ENCODE measurements at places on chromosomes 13 and 19.

DNA sequence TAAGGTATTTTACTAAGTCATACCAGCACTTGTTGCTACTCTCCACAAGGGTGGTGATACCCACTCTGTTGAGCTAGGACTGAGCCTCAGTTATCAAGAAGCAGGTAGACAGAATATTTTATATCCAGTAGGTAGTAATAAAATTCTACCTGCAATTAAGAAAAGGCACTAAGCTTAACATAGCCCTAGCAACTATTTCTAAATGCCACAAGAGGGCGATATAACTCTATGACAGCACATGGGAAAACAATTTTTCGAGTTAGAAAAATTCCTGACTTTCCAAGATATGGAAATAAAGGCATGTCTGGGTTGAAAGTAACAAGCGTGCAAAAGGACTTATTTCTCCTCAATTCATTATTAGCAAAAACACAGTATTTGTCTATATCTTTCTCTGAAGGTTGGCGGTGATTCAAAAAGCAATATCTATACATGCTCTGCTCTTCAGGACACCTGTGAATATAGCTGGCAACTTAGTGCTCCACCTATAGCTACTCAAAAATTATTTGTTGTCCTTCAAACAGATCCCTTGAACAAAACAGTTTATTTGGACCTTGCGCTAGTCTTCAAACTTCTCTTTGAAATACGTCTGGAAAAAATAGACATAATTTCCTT, 14.7 kb downstream of the CCDC169 start:
- DNase-seq, result no peak

DNA sequence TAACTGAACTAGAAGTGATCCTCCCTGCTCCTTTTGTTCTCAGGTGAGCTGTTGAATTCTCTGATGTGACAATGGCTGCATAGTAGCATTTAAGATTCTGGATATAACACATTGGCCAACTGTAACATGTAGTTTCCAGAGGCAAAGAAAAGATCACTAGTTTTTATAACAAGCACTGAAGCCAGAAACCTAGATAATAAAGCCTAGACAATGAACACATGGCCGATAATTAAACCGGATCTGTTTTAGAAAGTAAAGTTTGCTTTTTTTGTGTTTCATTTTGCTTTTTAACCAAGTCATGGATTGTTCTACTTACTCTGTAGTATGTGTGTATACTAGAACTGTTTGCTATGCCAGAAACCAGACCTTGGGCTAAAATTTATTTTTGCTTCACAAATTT, 225.5 kb upstream of the KLHL1 start:
- DNase-seq, result no peak

DNA sequence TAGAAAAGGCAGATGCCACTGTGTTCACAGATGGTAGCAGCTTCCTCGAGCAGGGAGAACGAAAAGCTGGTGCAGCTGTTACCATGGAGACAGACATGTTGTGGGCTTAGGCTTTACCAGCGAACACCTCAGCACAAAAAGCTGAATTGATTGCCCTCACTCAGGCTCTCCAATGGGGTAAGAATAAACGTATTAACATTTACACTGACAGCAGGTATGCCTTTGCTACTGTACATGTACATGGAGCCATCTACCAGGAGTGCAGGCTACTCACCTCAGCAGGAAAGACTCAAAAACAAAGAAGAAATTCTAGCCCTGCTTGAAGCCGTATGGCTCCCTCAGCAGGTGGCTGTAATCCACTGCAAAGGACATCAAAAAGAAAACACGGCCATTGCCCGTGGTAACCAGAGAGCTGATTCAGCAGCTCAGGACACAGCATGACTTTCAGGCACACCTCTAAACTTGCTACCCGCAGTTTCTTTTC, 197.7 kb downstream of the ZNF737 start:
- DNase-seq, result no peak

GRCh38 chr13:21745307-21745706, 74.4 kb downstream of the FGF9 start:
- DNase-seq, result no peak

DNA sequence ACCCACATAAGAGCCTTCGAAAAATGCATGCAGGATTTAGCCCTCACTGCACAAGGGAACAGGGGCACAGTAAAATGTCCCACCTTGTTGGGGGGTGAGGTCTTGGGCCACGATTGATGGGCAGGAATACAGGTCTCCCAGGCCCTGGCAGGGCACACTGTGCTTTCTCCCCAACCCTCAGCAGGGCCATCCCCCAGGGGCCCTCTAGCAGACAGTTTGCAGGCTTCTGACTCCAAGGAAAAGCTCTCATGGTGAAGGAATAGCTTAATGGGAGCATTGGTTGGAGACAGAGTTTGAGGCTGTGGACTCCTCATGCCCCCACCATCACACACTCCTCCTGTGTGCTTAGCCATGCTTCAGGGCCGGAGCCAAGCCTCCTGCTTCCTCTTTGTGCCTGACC, 484.6 kb downstream of the ZNF536 start:
- no peak for DNase-seq

DNA sequence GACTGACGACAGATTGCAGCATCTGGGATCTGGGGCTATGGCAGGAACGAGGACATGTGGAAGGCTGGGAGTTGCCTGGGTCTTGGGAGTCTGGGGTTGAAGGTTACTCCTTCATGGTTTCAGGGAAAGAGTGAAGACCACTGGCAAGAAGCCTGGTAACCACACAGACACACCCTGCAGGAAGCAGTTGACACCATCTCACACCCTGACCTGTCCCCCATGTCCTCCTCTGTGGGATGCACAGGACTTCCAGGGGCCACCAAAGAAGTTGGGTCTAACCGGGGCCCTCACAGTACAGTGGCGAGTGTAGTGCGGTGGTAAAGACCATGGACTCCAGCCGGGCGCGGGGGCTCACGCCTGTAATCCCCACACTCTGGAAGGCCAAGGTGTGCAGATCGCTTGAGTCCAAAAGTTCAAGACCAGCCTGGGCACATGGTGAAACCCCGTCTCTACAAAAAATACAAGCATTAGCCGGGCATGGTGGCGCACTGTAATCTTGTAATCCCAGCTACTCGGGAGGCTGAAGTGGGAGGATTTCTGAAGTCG, 10.6 kb upstream of the FFAR2 start:
- DNase-seq, result no peak

- no peak for DNase-seq
Observed at GRCh38 chr13:107332188-107332587, 764.3 kb upstream of the ARGLU1 start.

GRCh38 chr13:41614671-41615527, 157.5 kb downstream of the RGCC start:
- no peak for DNase-seq

DNA sequence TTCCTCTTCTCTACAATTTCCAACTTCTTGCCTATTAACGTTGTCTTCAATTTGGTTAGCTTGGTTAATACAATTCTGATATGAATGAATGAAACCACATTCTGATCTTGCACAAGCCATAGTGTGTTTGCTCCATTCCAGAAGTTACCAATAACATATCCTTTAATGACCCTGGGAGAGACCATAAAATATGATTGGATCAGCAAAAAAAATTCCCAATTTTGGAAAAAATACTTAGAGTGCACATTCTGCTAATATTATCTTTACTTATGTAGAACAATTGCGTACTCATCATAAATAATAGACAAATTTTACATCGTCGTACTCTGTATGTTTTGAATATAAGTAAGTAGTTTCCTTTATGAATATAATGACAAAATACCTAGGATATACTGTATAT, 117.2 kb downstream of the SLITRK5 start:
- DNase-seq, result no peak

- no peak for DNase-seq
Observed at GRCh38 chr19:21856773-21857514, 21.0 kb upstream of the ZNF43 start.

DNA sequence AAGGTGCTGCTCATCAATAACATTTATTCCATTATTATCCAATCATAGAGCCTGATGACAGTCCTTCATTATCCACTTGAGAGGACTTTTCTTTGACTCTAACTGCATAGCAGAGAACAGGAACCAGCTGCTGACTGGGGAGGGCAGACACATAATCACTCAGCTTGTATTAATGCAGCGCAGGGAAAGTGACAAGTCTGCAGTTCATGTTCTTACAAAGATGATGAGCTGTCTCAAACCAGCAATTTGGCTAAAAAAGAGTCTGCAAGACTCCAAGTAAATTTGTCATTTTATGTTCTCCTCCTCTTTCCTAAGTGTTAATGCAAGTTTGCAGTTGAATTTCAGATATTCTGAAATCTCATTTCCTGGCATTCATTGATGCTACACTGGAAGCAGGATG, 40.0 kb upstream of the CBY2 start:
- no peak for DNase-seq

GRCh38 chr19:35229601-35230000, 1.1 kb upstream of the FAM187B start:
- no peak for DNase-seq

DNA sequence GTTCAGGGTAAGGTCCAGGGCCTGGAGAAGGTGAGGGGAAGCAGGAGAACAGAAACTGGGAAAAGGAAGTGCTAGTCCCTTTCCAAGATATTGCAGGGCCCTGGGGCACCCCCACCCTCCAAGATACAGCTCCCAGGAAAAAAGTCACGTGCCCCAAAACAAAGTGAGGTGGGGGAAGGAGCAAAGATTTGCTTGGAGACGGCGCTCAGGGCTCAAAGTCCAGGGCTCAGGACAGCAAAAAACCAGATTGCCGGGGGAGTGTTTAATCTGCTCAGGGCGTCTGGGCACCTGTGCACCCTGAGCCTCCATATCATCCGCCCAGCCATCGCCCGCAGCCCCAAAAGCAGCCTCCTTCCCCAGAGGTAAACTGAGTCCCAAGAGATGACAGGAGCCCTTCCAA, 6.3 kb downstream of the SMIM24 start:
- DNase-seq, result no peak

DNA sequence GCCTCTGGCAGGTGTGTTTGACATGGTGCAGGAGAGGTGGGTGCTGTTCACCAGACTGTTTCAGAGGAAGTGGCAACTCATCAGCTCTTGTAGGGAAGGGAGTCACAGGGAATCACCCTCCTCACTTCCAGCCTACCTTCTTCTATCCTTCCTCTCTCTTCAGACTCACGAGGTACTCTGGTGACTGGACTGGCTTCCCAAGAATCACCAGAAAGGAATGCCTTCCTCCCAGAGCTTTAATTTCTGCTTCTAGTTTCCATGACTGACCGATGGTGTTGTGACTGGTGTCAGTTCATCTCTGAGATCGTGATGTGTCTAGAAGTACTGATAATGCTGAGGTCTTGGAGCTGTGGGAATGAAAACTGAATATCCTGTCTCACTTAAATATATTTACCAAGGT, 247.3 kb downstream of the KCTD12 start:
- DNase-seq, result no peak

DNA sequence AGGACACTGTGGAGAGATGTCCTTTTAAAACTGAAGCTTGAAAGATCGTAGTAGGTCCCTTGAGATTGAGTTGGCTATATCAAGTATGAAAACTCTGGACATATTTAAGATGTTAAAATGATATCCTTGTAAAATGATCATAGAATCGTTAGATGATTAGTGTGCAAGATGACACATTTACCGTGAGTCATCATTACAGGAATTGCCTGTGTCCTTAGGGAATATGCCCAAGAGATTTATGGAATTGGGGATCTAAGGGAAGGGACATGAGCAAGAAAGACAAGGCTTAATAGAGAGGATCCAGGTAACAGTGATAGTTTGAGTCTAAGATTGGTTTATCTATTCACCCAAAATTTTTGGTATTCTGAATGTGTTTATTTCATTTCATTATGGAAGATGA, 233.7 kb downstream of the GPC5 start:
- DNase-seq, result no peak

DNA sequence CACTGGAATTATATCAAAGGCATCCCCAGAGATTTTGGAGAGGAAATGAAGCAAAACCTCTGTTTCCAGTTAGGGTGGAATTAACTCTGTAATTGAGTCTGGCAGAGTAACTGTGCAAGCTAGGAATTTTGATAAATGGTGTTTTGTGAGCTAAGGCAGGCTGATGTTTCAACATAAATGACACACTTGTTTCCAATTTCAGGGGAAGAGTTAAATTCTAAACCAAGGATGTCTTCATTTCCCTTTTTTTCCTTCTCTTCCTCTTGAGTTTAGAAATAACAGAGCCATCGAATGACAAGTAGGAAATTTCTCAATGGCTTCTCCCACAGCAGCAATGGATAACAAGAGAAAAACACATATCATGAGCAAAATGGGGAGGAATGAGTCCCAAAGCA, 131.2 kb downstream of the IRS2 start:
- no peak for DNase-seq

DNA sequence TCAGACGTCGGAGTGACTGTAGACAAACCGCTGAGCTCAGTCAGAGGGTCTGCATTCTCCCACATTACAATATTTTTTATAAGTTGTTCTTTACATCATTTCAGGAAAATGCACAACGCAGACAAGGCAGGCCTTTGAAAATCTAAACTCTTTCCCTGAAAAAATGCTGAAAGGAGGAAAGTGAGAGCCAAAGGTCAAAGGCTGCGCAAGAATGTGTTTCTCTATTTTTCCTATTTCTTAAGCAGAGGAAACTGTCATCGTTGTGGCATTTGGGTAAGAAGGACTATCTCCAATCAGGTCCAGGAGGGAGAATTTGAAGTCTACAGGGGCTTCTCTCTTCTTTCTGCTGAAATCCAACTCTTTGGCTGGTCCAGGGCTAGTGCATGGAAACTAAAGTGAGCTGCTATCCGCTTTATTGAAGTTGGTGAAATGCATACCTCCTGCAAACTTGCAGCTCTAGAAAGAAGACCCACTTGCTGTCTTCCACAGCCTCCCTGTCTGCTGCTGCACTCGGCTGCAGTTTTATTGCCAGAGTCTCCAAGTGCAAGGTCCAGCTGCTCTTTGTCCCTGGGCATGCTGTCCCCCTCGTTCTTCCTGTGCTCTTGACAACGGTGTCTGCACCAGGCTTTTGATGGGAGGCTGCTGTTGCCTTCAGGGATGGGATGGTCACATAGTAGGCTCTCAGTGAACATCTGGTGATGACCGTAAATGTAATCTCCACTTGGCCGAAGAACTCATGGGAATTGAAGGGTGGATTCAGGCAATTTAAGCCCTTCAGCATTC, 31.2 kb downstream of the ZNF536 start:
- no peak for DNase-seq

DNA sequence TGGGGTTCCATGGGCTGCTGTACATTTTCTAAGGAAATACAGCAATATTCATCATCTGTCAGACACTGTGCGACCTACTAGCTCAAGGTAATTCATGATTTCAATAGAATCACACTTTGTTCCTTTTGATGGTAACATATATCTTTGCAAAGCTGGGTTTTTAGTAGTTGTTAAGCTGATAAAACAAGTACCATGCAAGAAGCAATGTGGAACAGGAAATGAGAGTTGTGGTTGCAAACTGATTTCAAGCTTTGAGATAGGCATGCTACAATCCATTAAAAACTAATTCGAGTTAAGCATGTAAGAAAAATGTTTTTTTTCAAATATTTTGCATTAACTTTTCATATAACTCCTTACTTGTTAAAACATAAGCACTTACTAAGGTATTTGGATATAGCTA, 6.8 kb upstream of the MBNL2 start:
- DNase-seq, result no peak

DNA sequence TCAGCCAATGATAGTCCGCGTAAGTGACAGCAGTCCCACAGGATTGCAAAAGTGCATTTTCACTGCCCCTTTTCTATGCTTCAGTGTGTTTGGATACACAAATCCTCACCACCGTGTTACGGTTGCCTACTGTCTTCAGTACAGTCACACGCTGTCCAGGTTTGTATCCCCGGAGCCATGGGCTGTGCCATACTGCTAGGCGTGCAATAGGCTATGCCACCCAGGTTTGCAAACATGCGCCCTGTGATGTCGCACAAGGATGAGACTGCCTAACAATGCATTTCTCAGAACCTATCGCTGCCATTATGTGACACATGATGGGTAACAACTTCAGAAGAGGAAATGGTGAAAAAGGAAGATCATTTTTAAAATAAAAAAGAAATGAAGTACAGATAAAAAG, 16.8 kb upstream of the ADPRHL1 start:
- DNase-seq, result no peak

- no peak for DNase-seq
Observed at GRCh38 chr13:74134777-74135325, 647 bp upstream of the KLF12 start.

Measured in KG1 (cell line).